ENCODE measurements at places on chromosomes 4 and X.

DNA sequence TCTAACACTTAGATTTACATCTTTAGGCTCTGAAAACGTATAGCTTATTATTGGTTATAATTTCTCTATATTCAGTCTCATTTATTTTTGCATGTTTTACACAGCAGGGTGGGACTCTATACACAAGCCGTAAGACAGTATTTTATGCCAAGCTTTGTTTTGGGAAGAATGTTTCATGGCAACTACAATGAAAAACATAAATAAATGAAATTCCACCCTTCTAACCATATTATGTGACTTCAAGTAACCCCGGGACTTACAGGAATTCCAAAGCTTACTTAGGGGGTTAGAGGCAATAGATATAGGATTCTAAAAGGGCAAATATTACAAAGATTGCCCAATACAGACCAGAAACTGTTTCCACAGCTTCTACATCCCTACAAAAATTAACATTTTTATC lies 370.9 kb downstream of the PRR32 start:
- no peak for DNase-seq

DNA sequence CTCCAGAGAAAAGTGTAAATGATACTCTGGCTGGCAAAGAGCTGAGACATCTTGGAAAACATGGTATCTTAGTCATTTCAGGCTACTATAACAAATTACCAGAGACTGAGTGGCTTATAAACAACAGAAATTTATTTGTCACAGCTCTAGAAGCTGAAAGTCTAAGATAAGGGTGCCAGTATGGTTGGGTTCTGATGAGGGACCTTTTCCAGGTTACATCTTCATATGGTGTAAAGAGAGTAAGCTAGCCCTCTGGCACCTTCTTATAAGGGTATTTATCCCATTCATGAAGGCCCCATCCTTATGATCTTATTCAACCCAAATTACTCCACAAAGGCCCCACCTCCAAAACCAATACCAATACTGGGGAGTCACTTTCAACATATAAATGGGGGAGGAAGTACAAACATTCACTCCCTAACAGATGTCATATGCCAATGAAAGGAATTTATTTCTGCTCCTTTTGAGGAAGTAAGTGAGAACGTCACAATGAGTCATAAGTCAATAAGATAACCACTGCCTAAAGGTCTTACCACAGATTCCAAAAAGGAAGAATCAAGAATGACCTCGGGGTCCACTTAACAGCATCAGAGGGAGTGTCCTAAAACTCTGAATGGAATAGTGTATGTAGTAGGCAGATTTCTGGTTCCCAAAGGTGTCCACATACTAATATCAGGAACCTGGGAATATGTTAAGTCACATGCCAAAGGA lies 246.6 kb downstream of the OPHN1 start:
- no peak for DNase-seq

GRCh38 chr4:7852568-7853185 lies 87.0 kb downstream of the AFAP1 start:
- DNase-seq = no peak

DNA sequence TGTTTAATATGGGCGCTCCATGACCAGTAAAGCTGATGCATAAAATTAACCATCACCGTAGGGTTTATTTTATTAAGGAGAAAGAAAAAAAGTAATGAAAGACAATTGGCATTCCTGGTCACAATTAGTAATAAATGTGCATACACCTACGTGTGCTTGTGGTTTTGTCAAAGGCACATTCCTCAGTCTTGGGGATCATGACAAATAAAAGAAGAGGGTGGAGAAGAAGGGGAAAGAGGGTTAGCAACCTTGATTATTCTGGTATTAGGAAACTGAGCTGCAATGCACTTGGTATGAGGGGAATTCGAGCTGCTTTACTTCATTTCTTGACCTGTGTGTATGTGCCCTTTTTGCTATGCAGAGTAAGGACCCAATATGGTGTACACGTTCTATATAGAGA lies 1798.3 kb upstream of the PCDH7 start:
- no peak for DNase-seq

GRCh38 chrX:153525451-153525850 lies 8.0 kb downstream of the ATP2B3 start:
- DNase-seq = no peak

- no peak for DNase-seq
Observed at GRCh38 chr4:179601671-179602070, 2159.4 kb upstream of the AGA start.

DNA sequence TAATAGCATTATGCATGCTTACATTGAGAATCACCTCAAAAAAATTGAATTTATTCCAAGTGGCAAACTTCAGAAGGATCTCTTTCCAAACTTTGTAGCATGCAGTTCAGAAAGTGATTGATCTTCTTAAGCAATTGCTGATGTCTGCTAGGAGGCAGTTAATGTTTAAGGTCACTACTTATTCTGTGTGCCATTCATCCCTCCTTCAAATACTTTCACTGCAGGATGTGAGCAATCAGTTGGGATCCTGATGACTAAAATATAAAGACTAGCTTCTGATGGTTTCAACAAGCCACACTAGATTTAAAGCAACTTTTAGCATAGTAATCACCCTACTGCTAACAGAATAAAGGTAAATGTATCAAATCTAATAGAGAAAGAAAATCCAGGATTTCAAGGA lies 414.1 kb downstream of the ADGRL3 start:
- no peak for DNase-seq

GRCh38 chrX:149819371-149819770 lies 37.6 kb downstream of the MAGEA9 start:
- DNase-seq = no peak

- no peak for DNase-seq
Observed at GRCh38 chr4:146029939-146030710, 91.5 kb upstream of the ZNF827 start.

- DNase-seq = no peak
Observed at GRCh38 chr4:168304744-168305459, 13.7 kb downstream of the DDX60 start.

- no peak for DNase-seq
Observed at GRCh38 chr4:139978692-139979091, 175.3 kb downstream of the MAML3 start.

- no peak for DNase-seq
Observed at GRCh38 chr4:95248720-95249425, 299.9 kb downstream of the UNC5C start.

- DNase-seq = peak; percentile 75
Observed at GRCh38 chr4:133148690-133149363, at the start of gene PCDH10. Gene PCDH10, plus strand, starts transcription at chr4:133149294. Its CDS starts 847 bp downstream, at chr4:133150141.

DNA sequence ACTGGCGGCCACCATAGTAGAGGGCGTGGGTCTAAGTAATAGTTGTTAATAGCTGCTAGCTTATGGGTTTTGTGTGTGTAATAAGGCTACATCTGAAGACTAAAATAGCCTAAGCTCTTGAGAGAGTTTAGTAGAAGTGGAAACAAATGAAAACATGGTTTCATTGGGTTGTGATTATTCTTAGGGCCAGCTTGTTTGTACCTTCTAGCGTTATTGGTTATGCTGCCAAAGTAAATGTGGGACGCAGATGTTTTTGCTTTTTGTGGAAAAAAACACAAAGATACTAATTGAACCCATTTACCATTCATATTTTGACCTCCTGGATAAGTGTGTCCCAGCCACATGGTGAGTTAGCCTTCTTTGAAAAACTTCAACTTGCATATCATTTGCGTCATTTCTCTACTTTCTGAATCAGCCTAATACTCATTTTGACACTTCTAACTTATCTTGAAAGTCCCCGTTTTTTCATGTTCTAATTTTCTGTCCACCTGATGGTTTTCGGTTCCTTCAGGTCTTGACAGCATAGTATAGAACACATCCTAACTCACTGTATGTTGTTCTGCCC lies 305.3 kb downstream of the FRMPD4 start:
- DNase-seq = no peak

DNA sequence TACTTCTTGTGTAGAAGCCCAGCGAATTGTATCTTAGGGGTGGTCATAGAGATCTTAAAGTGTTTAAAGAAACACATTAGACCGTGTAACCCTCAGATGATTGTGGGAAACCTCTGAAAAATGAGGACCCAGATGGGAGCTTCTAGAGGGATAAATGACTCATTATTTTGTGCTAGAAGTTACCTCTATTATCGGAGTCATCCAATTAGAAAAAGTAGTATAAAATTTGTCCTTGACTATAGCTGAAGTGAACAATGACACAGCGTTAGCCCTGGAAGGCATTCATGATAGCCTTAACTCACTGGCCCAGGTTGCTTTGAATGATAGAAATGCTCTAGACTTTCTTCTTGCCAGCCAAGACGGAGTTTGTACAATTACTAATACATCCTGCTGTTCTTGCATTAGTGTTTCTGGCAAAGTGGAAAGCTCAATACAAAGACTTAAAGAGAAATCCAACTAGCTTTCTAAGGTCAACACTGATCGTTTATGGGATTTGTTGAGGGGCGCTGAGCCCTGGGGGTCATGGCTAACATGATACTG lies 178.9 kb upstream of the VEGFC start:
- no peak for DNase-seq

- DNase-seq = no peak
Observed at GRCh38 chr4:34851411-34851810, 1392.9 kb downstream of the ARAP2 start.

DNA sequence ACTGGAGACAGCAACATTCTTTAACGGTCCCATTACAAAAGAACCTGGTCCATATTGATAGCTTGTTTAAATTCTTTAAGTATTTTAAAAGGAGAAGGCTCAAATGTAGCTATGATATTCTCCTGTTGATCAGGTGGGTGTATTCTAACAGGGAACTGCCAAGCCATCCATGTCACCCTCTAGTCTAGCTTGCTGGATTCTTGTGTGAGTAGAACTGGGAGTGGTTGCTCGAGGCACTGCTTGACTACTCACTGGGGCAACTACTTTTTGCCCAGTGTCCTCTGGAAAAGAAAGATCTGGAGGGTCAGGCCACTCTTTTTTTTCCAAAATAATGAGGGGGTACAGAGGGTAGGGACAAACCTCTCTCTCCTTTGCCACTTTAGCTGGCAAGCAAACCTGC lies 155.1 kb downstream of the ZNF518B start:
- DNase-seq = no peak

DNA sequence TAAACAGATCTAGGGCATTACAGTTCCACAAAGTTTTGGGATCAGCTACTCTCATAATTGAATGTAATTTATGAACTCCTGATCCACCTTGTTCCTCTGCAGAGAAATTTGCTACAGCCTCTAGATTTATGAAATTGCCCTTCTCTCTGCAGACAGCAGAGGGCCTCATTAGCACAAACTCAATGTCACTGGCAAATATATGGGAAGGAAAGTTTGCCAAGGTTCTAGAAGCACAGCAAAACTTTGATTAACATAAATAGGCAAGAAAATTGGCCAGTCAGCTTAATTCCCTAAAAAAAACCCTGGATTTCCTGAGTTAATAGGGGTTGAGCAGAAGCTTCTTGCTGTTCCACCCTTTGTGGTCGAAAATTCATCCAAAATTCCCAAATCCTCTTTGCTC lies 31.5 kb downstream of the PRPS1 start:
- DNase-seq = peak; percentile 16

- DNase-seq = no peak
Observed at GRCh38 chrX:68634649-68635227, 12.7 kb upstream of the STARD8 start.

DNA sequence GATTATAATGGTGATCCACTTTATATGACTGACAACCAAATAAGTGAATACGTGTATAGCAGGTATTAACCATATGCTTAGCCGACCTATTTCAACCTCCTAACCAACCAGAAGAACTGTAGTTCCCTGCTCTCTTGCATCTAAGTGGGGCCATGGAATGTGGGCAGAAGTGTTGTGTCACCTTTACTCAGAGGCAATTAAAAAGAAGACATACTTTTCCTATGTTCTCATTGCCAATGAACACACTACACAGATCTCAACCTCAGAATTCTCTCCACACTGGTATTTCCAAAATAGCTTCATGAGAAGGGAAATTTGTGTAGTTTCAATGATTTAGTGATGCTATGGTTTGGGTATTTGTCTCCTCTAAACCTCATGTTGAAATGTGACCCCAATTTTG lies 3.2 kb upstream of the NFKB1 start:
- no peak for DNase-seq

DNA sequence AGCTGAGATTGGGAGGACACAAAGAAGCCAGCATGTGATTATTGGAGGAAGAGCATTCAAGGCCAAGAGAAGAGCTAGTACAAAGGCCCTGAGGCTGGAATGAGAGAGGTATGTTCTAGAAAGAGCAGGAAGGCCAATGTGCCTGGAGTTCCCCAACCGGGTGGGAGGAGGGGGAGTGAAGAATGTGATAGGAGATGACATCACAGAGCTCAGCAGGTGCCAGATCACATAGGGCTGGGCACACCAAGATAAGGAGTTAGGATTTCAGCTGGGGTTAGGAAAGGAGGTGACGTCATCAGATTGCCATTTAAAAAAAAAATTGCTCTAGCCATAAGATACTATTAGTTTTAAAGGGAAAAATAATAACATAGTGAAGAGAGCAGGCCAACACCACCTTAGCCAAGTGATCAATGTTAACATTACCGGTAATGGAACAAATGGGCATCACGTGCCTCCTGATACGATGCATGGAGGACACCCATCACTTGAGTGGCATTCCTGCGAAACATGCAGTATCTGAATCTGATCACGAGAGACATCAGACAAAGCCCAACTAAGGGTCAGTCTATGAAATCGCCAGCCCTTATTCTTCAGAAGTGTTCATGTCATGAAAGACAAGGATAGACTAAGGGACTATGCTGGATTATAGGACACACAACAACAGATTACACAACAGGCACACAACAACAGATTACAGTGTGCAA lies 344.3 kb downstream of the BCOR start:
- no peak for DNase-seq

DNA sequence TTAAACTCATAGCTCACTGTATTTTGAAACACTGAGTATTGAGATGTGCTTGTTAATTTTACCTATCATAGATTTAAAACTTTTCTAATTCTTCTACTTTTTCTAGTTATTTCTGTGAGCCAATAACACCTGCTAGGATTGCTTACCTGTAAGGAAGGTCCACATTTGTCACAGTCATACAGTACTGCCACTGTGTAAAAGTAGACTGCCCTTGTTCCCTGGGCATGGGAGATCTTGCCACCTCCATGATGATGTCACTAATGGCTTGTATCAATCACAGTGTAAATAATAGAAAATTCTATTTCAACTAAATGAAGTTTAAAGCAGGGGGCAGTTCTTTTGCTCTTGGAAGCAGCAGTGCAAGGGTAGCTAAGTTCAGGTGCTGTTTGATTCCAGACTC lies 35.9 kb downstream of the GK start:
- no peak for DNase-seq

GRCh38 chr4:87738483-87738882 lies 60.9 kb upstream of the IBSP start:
- no peak for DNase-seq

- DNase-seq = no peak
Observed at GRCh38 chrX:53616946-53617345, 69.6 kb downstream of the HUWE1 start.

DNA sequence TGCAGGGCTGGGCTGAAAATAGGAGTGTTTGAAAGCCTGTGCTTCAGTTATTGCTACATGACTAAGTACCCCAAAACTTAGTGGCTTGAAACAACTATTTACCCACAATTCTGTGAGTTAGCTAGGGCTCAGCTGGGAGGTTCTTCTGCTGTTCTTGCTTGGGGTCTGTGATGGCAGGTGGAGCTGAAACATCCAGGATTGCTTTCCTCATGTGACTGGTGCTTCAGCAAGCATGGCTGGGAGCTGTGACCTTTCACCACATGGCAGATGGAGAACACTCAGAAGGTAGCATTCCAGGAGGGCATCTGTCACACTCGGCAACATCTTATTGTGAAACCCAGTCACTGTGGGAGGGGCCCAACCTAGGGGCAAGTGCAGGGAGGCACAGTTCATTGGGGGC lies 57.0 kb upstream of the TBC1D14 start:
- no peak for DNase-seq

- no peak for DNase-seq
Observed at GRCh38 chr4:68445111-68445510, 2.2 kb upstream of the TMPRSS11E start.

Data from NCI-H748 treated with DMSO at 0.1 percent for 48 hours (cell line).